ENCODE measurements at places on chromosomes 3 and 15. TPM values are rescaled to one million over a fixed set of nuclear protein-coding genes. Genes with fewer than 3 reads are reported as not detected.

XCR1 gene
- total RNA-seq, result under 0.01 TPM

GOLGA6L4 gene
- total RNA-seq, result 1.2 TPM

ESYT3 gene
- total RNA-seq, result 6.5 TPM

PTH1R gene
- total RNA-seq, result 1.00 TPM

LAMB2 gene
- 640 TPM for total RNA-seq

RTP1 gene
- not detected for total RNA-seq

MRPL3 gene
- 164 TPM for total RNA-seq

CCK gene
- total RNA-seq, result 0.62 TPM

AGTR1 gene
- total RNA-seq, result 0.55 TPM

PYGO1 gene
- 10.6 TPM for total RNA-seq

MBD4 gene
- total RNA-seq, result 22.1 TPM

C3orf85 gene
- total RNA-seq, result not detected

CPN2 gene
- not detected for total RNA-seq

CTXND1 gene
- total RNA-seq, result under 0.01 TPM

SENP8 gene
- 2.7 TPM for total RNA-seq

CELSR3 gene
- 1.00 TPM for total RNA-seq

ZPLD1 gene
- total RNA-seq, result 0.62 TPM

VPS18 gene
- total RNA-seq, result 51.7 TPM

ZNF654 gene
- 24.6 TPM for total RNA-seq

RETNLB gene
- total RNA-seq, result not detected

PTPRG gene
- 27.9 TPM for total RNA-seq

NANOGP8 gene
- total RNA-seq, result not detected

CGNL1 gene
- total RNA-seq, result 1.5 TPM

Data from uterine smooth muscle cell (primary cell).